ENCODE measurements at places on chromosomes 7 and 10.

GRCh38 chr10:70984986-70985722 lies 96.8 kb upstream of the PCBD1 start:
- DNase-seq, result no peak

DNA sequence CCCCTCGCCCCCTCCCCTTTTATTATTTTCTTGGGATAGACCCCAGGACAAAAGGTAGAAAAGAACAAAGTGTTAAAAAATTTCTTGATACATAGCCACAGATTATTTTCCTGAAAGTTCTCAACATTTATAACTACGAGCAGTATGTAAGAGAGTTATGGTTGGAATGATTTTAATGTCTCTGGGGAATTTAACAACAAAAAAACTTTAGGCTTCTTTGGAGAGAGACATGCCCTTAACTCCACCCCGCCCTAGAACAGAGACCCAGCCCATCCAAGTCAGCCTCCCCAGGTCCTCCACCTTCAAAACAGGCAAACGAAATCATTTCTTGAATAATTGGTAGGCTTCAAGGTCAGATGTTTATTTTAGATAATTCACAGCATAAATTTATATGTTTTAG lies 97.1 kb downstream of the TCF7L2 start:
- no peak for DNase-seq

GRCh38 chr10:103921248-103921647 lies 3.3 kb upstream of the STN1 start:
- no peak for DNase-seq

- no peak for DNase-seq
These were observed 65.4 kb downstream of the MGAM2 start for GRCh38 chr7:142176901-142177300.

Measured in CD4-positive, alpha-beta T cell treated with Interleukin-15 for 4 hours (primary cell).